ENCODE measurements at places on chromosomes 2 and 18.
A peak's percentile ranks its signal among the peaks of the same experiment; 100 is the strongest.

GRCh38 chr18:35376393-35376741, 770 bp downstream of the ZNF396 start:
- no peak for DNase-seq

DNA sequence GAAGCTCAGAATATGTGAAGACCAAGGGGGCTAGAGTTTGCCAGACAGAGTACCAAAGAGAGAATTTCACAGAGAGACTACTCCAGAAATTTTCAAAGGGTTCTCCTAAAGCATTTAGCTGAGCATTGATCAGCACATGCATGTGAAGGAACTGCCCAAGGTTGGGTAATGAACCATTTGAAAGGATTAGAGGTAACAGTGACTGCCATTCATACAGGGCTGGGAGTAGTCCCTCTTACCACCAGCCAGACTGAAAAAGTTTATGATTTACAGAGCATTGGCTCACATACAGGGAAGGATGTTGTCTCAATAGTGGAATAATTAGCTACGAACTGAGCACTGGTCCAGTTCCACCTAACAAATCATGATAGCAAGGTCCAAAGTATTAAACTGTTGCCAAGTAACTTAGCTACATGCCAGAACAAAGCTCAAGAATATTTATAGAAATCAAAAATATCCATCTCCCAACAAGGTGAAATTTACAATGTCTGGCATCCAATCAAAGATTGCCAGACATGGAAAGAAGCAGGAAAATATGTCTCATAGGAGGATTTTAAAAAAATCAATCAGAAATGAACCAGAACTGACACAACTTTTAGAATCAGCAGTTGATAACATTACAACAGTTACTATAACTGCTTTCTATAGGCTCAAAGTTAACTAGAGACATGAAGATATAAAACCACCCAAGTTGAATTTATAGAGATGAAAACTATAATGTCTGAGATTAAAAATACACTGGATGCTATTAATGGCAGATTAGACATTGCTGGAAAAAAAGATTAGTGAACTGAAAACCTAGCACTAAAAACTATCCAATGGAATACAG, 25.7 kb upstream of the RNF103 start:
- DNase-seq: no peak

GRCh38 chr18:49527631-49528327, 34.1 kb upstream of the LIPG start:
- DNase-seq: no peak

GRCh38 chr2:238255636-238256035, 15.8 kb upstream of the HES6 start:
- DNase-seq: no peak

DNA sequence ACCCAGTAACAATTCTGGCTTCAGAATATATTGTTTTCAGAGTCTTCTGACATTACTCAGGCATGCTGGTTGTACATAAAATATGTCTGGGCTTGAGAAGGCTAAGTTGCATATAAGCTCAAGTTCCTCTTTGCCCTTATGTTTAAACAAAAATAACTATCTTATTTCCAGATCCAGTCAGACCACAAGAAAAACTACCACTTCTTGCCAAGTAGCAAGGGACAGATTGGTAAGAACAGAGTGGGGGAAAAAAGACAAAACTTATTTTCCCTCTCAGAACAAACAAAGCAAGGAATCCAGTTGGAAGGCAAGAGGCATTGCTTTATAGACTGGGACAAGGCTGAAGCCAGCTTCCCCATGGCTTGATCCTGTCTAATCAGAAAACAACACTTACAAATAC, 1036.7 kb upstream of the CELF4 start:
- DNase-seq: no peak

DNA sequence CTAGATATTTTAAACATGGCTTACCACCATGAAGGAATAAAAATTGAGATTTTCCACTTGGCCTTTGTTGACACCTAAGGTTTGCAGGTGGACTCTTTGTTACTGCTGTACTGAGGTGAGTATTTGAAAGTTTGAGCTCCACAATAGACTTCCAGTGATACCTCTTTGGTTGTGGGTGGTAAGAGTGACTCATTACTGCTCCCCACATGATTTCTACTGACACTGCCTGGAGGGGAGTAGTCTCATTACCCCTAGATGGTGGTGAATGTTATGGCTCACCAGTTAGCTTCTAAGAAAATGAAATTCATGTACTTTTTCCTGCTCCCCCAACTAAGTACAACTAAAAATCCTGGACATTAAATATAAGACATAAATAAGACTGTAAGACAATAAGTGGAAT, 1183.1 kb upstream of the TMEFF2 start:
- DNase-seq: no peak

- no peak for DNase-seq
These were observed 14.6 kb upstream of the ITGAV start for GRCh38 chr2:186575302-186575701.

GRCh38 chr2:62643100-62643471, 62.4 kb upstream of the EHBP1 start:
- DNase-seq: no peak

DNA sequence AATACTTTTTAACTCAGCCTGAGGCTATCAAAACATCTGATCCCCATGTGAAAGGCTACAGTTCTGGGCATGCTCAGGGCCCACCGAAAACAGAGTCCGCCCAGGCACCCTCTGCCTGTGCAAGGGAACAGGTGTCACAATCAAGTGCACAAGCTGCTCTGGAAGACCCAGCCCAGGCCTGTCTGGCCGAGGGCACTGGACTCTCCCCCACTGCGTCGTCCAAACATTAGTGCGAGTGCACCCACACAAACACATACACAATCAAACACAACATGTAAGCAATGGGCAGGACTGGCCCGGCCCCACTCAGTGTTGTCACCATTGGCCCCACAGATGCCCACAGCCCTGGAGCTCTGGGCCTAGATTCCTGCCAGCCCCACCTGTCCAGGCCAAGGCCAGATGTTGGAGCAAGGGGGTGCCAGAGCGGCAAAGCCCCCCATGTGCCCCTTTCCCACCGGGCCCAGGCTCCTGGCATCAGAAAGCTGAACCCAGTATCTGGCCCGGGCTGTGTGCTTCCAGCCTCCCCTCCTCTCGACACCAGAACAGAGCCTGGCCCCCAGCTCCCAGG, 617 bp upstream of the ALPG start:
- no peak for DNase-seq

DNA sequence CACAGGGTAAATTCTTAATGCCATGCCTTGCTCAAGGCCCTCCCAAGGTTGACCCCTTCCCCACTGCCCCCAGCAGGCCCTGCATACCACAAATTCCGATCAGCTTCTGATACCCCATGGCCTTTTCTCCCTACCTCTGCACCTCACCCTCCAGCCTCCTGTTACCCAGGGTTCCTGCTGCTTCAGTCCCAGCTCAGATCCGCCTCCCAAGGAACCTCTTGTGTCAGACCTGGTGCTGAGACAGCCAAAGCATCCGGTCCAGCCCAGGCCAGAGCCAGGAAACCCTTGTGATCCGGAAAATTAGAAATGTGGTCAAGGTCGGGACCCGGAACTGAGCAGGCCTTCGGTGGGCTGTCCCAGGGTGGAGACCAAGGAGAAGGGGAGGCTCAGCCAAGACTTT, 231.3 kb downstream of the BCL2 start:
- DNase-seq: no peak

GRCh38 chr2:196088203-196088602, 19.6 kb upstream of the DNAH7 start:
- DNase-seq: no peak

DNA sequence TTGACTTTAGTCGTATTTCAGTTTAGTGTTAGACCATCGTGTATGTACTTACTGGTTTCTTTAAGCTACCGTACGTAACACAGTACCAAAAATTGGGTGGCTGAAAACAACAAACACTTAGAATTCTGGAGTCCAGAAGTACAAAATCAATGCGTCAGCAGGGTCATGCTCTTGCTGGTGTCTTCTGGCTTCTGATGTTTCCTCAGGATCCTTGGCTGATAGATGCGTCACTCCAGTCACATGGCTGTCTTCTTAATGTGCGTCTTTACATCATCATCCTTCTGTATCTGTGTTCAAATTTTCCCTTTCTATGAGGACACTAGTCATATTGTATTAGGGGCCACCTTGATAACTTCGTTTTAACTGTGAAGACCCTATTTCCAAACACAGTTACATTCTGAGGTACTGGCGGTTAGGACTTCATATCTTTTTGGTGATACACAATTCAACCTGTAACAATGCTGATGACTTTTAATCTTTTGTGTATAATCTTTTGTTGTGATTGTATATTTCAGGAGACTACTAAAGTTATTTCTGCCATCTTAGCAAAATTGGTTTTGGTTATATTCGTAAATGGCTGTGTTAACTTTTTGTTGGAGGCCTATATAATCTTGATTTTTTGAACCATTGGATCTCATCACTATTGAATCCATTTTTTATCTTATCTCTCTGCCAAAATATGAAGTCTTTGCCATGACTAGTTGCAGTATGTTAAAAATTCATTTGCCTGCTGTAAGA, 25.4 kb downstream of the ACTR3 start:
- DNase-seq: no peak

DNA sequence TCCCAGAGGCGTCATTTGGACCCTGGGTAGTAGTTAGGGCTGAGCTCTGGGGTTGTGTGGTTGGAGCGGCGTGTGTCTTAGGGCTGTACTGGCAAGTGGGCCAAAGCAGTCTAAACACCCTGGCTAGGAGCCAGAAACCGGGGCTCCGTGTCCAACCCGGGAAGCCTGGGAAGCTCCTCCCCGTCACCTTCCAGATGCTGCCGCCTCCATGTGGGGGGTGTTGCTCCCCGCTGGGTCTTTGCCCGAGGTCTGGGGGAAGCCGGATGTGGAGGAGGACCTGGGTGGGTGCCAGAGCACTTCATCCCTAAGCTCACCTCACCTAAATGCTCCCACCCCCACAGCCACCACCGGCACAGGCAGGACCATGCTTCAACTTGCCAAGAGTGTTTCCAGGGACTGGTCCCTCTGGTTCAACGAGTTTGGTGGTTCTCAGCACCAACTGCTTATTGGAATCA, 25.4 kb downstream of the TET3 start:
- no peak for DNase-seq

DNA sequence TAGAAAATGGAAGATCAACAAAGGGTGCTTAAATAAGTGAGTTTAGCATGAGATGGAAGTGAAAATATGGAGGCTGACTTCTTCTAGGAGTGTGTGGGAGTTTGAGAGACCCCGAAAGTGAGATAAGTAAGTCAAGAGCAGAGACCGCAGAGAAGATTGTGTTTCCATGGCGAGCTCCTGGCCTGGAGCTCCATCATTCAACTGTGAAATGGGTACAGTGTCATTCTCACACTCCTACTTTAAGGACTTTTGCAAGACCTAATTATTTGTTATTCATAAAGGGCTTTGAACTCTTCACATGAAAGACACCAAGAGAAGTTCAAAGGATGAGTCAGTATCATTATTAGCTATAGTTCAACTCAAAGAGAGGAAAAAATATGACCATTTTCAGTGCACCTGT, 134.2 kb upstream of the PIK3C3 start:
- DNase-seq: no peak

DNA sequence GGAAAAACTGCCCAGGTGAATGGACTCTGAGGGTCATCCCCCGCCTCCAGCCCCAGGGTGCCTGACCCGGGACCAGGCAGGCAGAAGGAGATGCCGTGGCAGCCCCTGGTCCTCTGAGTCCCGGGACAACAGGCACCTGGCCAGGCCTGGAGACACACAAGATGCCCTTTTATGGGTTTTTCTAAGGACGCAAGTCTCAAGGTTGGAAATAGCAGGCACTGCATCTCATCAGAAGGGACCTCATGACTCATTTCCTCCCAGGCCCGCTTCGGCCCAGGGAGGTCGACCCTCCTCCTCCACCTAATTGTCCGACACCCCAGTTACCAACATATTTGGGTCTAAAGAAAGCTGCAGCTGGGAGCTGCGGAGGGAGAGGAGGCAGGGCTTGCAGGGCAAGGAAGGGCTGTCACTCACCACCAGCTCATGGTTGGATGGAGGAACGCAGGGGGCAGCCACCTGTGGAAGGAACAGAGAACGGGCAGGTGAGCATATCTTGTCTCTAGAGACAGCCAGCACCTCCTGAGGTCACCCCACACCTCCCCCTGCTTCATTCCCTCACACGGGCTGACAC, 82.9 kb downstream of the TNS1 start:
- DNase-seq: no peak

DNA sequence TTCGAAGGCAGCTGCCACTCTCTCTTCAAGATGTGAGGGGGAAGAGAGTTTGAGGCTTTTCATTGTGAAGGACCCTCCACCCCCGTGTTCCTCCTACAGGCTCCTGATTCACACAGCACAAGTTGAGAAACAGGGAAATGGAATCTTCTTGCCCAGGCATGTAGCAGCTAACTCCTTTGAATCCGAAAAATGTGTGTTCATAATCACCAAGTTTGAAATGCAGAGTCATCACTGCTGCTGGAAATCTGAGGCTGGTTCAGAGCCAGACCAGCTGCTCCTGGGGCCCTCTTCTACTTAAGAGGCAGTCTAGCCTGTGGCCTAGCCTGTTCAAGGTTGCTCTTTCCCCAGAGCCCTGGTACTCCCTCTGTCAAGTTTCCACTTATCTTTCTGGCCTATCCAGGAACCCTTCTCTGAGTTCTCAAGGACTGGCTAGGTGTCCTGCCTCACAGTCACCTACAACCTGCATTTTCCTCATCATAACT, 166.4 kb downstream of the TMEM247 start:
- DNase-seq: no peak

- no peak for DNase-seq
These were observed 16.6 kb downstream of the MCFD2 start for GRCh38 chr2:46899053-46899452.

- DNase-seq: peak; percentile 60
These were observed 35.3 kb downstream of the GALNT1 start for GRCh38 chr18:35616664-35617423.
